CD4-positive, CD25-positive, alpha-beta regulatory T cell (primary cell): ENCODE measurements at places on chromosomes 11 and 22. TPM values are rescaled to one million over a fixed set of nuclear protein-coding genes. Genes with fewer than 3 reads are reported as not detected.

GRCh38 chr11:74615988-74616387, 23.6 kb downstream of the POLD3 start:
- no peak overlapping the region for H3K27ac ChIP-seq
- H3K4me3 ChIP-seq: no peak overlapping the region
- H3K4me1 ChIP-seq: no peaks in the 10 kb centered on the region
- H3K36me3 ChIP-seq: peaks cover 72% of the 10 kb centered on the region
- H3K27me3 ChIP-seq: no peaks in the 10 kb centered on the region

GRCh38 chr11:33000181-33000580, 15.5 kb upstream of the DEPDC7 start:
- no peaks in the 10 kb centered on the region for H3K27me3 ChIP-seq
- H3K27ac ChIP-seq: no peak overlapping the region
- DNase-seq: no peak
- H3K4me1 ChIP-seq: peaks cover 2% of the 10 kb centered on the region
- no peaks in the 10 kb centered on the region for H3K36me3 ChIP-seq
- no peak overlapping the region for H3K4me3 ChIP-seq

- H3K27me3 ChIP-seq: no peaks in the 10 kb centered on the region
- H3K36me3 ChIP-seq: peaks cover 3% of the 10 kb centered on the region
- peak overlapping the region; percentile 68 for H3K27ac ChIP-seq
- H3K4me3 ChIP-seq: peak overlapping the region; percentile 51
- DNase-seq: no peak
- peaks cover 35% of the 10 kb centered on the region for H3K4me1 ChIP-seq
Measured at GRCh38 chr11:1307998-1308742, 1.3 kb downstream of the TOLLIP start.

GRCh38 chr22:20577549-20577975, 70.2 kb downstream of the MED15 start:
- H3K27me3 ChIP-seq: no peaks in the 10 kb centered on the region
- no peak overlapping the region for H3K4me3 ChIP-seq
- no peak for DNase-seq

DNA sequence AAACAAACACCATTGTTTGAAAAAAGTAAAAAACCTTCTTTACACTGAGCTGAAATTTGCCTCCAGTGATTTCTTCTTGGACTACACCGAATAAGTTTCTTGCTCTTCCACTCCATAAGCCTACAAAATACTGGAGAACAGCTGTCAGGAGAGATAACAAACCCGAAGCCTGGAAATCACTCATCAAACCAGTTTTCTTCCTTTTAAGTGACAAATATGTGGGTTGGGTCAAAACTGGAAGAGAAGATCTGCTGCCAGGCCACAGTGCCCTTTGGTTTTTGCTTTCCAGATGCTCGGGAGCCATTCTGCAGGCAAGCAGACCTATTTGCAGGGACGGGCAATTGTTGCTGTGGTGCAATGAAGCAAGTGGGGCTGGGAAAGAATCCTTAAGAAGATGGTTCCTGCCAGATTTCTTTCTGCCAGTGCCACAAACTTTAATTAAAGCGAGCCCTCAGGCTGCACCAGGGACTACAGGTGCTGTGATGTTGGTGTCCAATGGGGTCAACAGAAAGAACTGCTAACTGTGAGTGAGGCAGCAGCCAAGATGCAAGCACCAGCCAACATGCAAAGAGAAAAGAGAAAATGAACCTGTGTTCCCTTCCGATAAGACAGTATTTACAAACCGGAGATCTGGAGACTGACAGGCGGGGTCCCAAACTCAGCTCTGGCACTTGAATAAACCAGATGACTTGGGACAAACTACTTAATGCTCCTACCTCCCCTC, 44.8 kb upstream of the SMCO4 start:
- H3K27ac ChIP-seq: no peak overlapping the region
- H3K36me3 ChIP-seq: no peaks in the 10 kb centered on the region
- peaks cover 3% of the 10 kb centered on the region for H3K27me3 ChIP-seq
- no peaks in the 10 kb centered on the region for H3K4me1 ChIP-seq

DNA sequence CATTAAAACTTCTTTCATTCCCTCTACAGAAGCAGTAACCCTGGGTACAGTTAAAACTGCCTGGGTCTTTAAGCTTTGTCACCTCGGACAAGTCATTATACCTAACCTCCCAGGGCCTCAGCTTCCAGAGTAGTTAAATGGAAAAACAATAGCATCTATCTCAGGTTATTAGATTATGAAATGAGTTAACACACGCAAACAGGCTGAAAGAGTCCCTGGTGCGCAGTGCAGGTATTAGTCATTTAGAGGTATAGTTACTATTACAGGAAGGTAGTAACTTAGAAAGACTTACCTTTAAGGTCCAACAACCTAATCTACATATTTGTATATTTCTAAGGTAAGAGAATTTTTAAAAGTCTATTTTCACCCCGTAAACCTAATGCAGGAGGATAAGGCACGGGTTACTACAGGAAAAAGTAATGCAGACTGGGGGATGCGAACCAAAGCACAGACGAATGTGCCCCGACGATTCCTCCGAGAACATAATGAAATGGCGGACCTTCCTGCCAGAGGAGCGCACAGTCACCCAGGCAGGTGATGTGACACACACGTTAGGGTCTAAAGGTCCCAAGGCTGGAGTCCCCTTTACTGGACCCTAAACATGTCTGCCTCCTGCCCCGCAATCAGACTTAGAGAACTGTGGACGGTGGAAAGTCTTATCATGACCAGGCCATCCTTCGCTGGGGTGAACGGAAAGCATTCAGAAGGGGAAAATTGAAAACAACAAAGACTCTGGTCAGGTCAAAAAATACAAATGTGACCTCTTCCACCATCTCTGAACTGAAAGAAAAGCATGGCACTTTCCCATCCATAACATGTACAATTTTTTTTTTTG, 1.3 kb downstream of the NAP1L4 start:
- H3K36me3 ChIP-seq: peaks cover 4% of the 10 kb centered on the region
- peak overlapping the region; percentile 97 for H3K4me3 ChIP-seq
- peaks cover 49% of the 10 kb centered on the region for H3K4me1 ChIP-seq
- H3K27ac ChIP-seq: peak overlapping the region; percentile 77
- DNase-seq: peak; percentile 39

- DNase-seq: no peak
- no peak overlapping the region for H3K4me3 ChIP-seq
- H3K36me3 ChIP-seq: no peaks in the 10 kb centered on the region
- no peaks in the 10 kb centered on the region for H3K4me1 ChIP-seq
Measured at GRCh38 chr11:28983780-28984179, 875.6 kb downstream of the METTL15 start.

DNA sequence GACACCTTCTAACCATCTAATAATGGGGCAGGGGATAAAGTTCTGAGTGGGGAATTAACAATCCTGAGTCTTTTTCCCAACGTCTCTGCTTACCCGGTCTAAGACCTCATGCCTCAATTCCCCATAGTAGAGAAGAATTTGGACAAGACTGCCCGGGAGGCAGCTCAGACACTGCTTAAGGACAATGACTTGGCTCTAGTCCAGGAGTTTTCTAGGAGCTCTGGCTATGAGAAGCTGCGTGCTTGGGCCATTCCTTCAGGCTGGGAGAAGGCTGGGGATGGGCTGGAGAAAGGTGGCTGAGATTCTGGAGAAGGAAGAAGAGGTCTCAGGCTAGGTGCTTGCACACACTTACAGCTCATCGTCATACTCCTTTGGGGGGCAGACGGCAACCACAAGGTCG, 19.8 kb upstream of the ABCC8 start:
- no peak overlapping the region for H3K27ac ChIP-seq
- no peaks in the 10 kb centered on the region for H3K36me3 ChIP-seq
- no peaks in the 10 kb centered on the region for H3K27me3 ChIP-seq
- DNase-seq: no peak
- no peaks in the 10 kb centered on the region for H3K4me1 ChIP-seq

DNA sequence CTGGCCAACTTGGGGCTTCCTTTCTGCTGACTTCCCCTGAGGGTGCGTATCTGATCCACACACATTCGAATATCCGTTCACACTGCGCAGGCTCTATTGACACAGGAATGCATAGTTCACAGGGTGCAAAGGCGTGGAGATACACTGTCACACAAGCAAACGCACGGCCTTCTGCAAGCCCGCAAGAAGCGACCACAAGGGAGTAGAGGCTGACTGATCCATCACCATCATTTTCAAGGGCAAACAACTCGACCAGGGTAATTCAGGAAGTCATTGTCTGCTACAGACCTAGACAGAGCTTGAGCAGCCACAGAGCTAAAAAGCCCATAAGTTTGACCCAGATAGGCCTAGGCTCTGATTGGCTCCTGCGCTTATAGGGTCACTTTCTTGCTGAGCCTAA, 392.3 kb downstream of the MN1 start:
- H3K27me3 ChIP-seq: no peaks in the 10 kb centered on the region
- no peaks in the 10 kb centered on the region for H3K4me1 ChIP-seq
- H3K27ac ChIP-seq: no peak overlapping the region
- H3K36me3 ChIP-seq: no peaks in the 10 kb centered on the region
- H3K4me3 ChIP-seq: no peak overlapping the region
- no peak for DNase-seq

- no peak overlapping the region for H3K27ac ChIP-seq
- H3K4me1 ChIP-seq: no peaks in the 10 kb centered on the region
- H3K4me3 ChIP-seq: no peak overlapping the region
- no peaks in the 10 kb centered on the region for H3K27me3 ChIP-seq
- no peak for DNase-seq
- H3K36me3 ChIP-seq: no peaks in the 10 kb centered on the region
Measured at GRCh38 chr11:23311986-23312940, 452.0 kb upstream of the CCDC179 start.

GRCh38 chr11:106482917-106483785, 405.7 kb downstream of the AASDHPPT start:
- H3K36me3 ChIP-seq: no peaks in the 10 kb centered on the region
- H3K27me3 ChIP-seq: no peaks in the 10 kb centered on the region
- no peak overlapping the region for H3K4me3 ChIP-seq

DNA sequence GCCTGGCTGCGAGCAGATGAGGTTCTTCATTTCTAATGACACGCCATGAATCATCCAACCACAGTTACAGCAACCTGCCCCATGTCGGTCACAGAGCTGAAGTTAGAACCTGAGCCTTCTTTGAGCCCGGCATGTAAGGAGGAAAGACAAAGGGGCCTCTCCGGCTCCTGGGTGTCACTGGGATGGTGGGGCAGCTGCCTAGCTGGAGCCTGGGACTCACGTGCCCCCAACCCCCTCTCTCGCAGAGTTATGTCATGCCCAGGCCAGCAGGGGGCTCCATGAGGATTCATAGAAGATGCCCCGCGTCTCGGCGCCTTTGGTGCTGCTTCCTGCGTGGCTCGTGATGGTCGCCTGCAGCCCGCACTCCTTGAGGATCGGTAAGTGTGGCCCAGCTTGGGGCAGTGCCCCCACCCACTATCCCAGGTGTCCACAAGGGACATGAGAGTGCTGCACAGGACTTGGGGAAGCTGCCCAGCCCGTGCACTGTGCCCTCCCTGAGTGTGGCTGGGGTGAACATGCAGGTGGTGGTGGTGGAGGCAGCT, 148.5 kb downstream of the GRIK4 start:
- H3K4me3 ChIP-seq: no peak overlapping the region
- no peak for DNase-seq
- no peak overlapping the region for H3K27ac ChIP-seq
- H3K27me3 ChIP-seq: no peaks in the 10 kb centered on the region

DNA sequence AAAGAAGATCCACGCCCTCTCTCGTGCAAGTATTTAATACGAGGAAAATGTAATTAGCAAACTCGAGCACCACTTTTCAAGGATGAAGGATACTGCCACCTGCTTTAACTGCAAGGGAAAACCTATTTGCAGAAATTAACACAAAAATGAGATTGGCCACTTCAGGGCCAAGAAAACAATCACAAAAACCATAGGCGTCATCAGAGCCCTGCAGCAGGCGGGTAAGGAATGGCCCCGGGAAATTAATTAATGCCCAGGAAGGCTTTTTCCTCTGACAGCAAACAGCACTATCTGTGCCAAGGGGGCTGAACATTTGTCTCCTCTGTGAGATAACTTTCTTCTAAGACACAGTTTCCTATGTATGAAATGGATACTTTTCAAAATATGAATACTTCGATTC, 255.7 kb downstream of the CTTN start:
- H3K4me3 ChIP-seq: no peak overlapping the region
- no peaks in the 10 kb centered on the region for H3K36me3 ChIP-seq
- H3K27me3 ChIP-seq: no peaks in the 10 kb centered on the region
- no peak for DNase-seq

Gene CD3G
- 196 TPM for total RNA-seq

Gene DAGLA
- 0.94 TPM for total RNA-seq

Gene GAS2
- total RNA-seq: 1.0 TPM

Gene CFAP300
- total RNA-seq: not detected

Gene AP5B1
- total RNA-seq: 16.8 TPM

Gene TENM4
- total RNA-seq: not detected

Gene SCGB1D4
- total RNA-seq: not detected
